ENCODE measurements at places on chromosomes 4 and X.
A peak's percentile ranks its signal among the peaks of the same experiment; 100 is the strongest.

- DNase-seq = no peak
Observed at GRCh38 chr4:129232589-129233337, 136.8 kb downstream of the C4orf33 start.

DNA sequence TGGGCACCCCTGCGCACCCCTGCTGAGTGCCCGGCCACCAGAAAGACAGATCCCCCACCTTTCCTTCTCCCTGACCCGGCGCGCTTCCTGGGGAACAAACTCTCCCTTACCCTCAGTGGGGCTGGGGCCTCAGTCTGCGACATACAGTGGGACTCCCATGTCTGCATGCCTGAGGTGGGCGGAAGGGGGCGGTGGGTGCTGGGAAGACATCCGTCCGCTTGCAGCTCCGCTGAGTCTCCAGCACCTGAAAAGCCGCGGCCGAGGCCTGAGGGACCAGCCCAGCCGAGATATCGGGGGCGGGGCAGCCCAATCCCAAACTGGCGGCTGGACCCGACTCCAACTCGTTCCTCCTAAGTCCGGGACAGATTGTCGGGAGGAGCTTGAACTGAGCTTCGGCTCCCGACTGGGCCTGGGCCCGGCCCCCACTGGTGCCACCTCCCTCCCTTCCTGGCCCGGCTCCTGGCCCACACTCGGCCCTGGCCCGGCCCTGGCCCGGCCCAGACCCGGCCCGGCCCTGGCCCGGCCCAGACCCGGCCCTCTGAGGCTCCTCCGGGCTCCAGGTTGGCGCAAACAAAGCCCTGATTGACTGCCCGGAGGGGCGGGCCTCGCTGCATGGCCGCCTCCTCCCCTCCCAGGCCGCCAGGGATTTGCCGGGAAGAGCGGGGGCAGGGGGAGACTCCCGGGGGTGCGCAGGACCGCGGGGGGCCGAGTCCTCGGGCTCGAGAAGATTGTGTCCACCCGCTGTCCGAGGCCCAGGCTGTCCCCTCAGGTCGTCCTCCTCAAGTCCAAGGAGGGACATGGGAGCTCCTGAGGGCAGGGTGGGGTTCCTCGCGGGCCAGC is 877 bp upstream of the SLC16A2 start:
- no peak for DNase-seq

DNA sequence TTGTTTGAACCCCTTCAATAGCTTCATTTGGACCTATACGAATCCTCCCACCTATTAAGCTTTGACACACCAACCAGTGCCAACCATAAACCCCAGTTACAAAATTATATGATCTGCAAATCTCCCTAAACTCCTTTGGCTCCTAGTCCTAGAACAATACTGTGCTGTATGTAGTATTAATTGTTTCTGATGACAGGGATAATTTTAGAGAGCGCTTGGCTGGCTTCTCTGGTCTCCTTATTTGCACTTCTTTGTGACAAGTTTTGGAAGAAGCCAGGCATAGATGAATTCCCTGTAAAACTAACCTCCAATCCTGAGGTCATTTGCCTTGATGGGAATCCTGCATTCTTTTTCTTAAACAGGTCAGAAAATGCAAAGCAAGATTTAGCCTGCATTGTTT is 433.0 kb downstream of the PPARGC1A start:
- DNase-seq = no peak

- DNase-seq = no peak
Observed at GRCh38 chrX:39823854-39824253, 273.9 kb downstream of the BCOR start.

- no peak for DNase-seq
Observed at GRCh38 chr4:128341634-128342033, 54.0 kb upstream of the PGRMC2 start.

GRCh38 chr4:132646186-132646585 is 502.9 kb upstream of the PCDH10 start:
- peak; percentile 20 for DNase-seq

- DNase-seq = no peak
Observed at GRCh38 chrX:105126201-105126600, 94.3 kb downstream of the TEX13A start.

DNA sequence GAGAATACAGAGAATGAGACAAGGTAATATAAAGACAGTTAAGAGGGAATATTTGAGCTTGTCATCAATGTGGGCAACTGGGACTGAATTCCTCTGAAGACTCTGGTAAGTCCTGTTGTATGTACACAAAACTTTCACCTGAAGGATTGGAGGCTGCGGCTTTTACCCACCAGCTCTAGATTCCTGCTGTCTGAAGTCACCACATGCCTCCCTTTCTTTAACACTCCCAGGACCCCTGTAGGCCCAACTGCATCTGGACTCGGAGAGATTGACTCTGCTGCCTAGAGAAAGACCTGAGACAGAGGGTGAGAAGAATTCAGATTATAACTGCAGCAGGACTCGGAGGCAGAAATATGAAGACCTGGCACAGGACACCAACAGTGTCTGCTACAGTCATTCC is 1048.0 kb downstream of the PDHA2 start:
- no peak for DNase-seq

- DNase-seq = no peak
Observed at GRCh38 chr4:147128787-147129186, 183.1 kb upstream of the TTC29 start.

DNA sequence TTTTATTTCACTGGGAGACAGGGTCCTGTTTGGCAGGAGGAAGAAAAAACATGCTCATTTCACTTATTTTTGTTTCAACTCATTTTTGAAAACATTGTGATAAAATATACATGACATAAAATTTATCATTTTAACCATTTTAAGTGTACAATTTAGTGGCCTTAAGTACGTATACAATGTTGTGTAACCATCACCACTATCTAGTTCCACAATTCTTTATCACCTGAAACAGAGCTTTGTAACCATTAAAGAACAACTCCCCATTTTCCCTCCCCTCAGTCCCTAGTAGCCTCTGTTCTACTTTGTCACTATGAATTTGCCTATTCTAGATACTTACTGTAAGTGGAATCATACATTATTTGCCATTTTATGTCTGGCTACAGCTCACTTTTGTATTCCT is 143.8 kb downstream of the GPAT3 start:
- no peak for DNase-seq

DNA sequence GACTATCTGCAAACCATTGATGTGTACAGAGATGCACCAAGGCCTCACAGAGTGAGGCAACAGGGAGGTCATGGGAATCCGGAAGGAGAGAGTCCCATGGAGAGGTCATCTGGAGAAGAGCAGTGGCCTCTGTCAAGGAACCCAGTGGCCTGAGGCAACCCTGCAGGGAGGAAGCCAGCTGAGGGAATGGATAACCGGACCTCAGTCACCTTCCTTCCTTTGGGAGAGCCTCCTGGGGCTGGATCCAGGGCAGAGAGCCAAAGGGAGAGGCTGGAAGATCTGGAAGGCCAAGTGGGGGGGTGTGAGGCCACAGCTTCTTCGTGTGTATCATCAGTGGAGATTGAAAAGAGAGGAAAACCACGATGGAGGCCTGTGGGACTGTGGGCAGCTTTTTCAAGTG is 24.3 kb upstream of the CD38 start:
- DNase-seq = no peak

GRCh38 chrX:34656842-34657725 is at the start of gene TMEM47:
Gene TMEM47, minus strand, starts transcription at chrX:34657285. Its CDS starts 256 bp downstream, at chrX:34657029.
- no peak for DNase-seq

DNA sequence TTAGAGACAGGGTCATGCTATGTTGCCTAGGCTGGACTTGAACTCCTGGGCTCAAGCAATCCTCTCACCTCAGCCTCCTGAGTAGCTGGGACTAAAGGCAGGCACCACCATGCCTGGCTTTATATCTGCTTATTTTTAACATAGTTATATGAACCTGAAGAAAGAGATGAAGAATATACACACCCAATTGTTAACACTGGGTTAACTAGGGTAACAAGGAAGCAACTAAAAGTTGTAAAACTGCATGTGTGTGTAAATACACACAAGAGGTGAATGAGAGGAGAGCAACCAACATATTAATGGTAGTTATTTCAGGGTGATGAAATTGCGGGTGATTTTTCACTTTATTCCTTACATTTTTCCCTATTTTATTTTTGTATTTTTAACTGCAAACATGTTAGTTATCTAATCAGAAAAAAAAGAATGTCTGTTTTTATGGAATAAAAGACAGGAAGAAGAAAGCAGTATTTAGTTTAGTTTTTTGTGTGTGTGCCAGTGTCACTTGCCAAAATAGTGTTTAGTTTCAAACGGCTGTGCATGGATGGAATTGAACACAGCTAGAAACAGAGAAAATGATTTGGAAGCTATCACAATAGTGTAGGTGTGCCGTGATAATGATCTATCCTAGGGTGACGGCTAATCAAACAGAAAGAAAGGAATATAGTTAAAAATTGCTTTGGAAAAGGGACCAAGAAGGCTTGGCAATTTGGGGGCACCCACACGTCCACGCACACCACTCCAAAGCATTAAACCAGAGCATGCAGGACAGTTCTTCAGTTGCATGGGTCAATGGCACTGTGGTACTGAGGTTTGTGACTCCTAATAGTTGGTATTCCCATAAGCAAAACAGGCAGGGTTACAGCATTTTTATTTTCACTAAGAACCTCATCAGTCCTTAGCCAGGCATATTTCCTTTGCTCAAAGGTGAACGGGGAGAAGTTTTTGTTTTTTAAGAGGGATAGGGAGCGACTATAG is 89.1 kb upstream of the KLHL13 start:
- no peak for DNase-seq

DNA sequence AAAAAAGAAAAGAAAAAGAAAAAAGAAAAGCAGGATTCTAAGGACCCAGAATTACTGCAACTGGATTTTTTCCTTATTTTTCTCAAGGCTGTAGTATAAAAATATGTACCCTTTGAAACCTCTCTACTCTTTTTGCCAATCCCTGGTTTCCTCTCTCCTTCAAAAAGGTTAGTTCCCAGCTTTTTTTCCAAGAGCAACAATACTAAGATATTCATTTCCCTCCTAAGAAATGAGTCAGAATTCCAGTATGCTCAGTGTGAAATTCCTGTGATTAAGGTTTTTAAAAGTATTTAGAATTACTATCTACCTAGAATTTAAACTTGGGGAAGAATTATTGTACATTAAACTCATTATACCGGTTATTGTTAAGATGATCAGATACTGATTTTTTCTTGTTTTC is 22.0 kb downstream of the SMIM14 start:
- no peak for DNase-seq

GRCh38 chr4:65535113-65535512 is 135.2 kb downstream of the EPHA5 start:
- no peak for DNase-seq

- DNase-seq = peak; percentile 89
Observed at GRCh38 chr4:2484993-2485392, 16.1 kb downstream of the RNF4 start.

DNA sequence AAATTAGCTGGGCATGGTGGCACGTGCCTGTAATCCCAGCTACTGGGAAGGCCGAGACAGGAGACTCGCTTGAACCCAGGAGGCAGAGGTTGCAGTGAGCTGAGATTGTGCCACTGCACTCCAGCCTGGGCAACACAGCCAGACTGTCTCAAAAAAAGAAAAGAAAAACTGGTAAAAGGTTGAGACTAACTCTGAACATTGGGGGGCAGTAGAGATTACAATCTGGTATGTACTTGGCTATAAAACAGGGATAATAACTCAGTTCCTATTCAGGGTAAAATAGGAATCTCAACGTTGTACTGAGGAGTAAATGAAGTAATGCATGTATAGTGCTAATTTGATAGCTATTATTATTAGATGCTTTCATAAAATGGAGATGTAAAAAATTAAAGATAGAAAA is 12.5 kb upstream of the KLF8 start:
- DNase-seq = peak; percentile 1

DNA sequence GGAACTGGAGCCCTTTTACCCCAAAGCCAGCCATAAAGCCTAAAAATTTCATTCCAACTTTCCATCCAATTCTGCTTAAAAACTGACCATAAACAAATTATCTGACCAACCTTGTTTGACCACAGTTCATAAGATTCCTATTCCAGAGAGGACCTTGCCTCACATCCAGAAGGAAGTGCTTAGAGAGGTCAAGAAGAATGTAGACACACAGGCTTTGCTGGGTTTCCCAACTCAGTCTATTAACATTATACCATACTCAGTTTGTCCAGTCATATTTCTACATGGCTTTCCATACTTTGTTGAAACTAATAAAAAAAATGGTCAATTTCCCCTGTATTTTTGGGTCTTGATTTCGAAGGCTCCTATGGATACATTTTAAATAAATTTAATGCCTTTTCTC is 1522.5 kb downstream of the ARAP2 start:
- DNase-seq = no peak

DNA sequence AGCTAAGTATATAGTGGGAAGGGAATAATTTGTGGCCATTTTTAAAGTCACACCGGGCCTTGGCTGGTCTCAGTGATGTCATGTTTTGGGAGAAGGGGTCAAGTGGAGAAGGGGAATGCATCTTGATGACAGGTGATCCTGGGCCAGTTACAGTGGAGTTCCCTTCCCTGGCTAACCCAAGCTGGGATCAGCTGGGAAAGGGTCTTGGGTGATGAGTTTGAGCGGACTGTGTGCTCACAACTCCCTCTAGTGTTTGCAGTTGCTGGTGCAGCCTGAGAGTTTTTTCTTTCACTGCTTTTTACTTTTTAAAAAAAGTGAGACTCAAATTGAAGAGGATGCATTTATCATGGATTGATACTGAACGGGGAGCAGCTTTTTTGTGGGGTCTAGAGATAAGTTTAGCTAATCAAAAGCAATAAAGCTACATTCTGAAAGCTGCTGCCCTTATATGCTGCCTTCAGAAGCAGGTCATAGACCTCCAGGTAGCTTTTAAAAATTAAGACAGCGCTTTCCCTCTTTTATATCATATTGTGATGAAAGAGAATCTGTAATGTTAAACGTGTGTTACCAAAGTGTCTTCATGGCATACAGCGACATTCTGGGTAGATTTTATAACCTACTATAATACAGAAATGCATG is 164.7 kb downstream of the DCLK2 start:
- peak; percentile 22 for DNase-seq

DNA sequence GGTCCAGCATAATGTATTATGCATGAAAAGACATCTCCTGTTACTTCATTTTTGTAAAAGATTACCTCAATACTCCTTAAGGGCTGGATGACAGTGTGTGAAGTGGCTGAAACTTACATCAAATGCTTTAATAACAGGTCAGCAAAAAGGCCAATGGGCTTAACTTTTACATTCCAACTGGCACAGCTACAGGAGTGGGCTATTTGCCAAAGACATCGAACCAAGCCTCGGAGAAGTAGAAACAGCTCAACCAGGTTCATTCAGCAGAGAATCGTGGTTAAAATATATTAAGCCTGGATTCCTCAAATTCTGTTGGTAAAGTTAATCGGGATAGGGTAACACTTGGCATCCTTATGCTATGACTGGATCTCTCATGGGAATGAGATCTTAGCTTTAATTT is 639.7 kb downstream of the TRIML1 start:
- DNase-seq = no peak

DNA sequence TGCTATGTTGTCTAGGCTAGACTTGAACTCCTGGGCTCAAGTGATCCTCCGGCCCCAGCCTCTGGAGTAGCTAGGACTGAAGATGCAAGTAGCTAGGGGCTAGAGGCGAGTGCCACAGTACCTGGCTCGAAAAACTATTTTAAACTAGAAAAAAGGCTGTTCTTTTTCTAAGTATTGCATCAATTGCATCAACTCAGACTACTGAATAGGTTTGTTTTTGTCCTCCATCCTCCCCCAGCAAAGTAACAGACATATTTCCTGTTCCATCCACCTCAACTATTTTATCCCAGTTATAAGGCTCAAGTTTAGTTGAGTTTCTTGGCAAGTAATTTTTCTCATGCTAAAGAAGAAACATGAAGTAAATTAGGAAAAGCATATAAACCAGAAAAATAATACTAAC is 4.1 kb downstream of the SH3RF1 start:
- DNase-seq = no peak

- DNase-seq = no peak
Observed at GRCh38 chr4:5661237-5661636, 47.1 kb downstream of the EVC2 start.

Measured in GM12865 (cell line).